ENCODE measurements at places on chromosomes 6 and 20.

DNA sequence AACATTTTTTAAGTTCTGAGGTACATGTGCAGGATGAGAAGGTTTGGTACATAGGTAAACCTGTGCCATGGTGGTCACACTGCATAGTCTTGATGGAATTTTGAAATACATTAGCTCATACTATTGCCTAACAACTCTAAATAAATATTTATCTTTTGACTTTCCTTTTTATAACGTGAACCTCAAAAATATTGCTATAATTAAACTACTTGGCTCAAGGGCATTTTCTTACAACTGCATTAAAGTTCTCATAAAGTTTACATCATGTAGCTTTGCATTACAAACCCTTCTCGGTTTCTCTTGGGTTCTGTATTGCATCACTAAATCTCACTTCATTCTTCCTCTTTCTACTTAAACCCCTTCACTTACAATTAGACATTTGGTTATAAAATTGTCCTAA, 636.0 kb upstream of the PTCHD4 start:
- DNase-seq, result no peak

- no peak for DNase-seq
Measured at GRCh38 chr6:11262242-11262641, 29.8 kb upstream of the NEDD9 start.

DNA sequence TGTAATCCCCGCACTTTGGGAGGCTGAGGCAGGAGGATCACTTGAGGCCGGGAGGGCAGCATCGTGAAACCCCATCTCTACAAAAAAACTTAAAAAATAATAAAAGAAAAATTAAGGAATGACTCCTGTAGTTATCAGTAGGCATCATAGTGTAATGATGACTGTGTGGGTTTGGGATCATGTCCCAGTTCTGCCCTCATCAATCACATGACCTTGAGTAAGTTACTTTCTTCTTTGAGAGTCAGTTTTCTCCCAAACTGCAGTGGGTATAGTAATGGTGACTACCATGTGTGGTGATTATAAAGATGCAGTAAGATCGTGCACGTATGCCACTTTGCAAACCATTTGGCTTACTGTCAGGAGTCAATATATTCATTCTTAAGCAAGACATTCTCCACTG, 89.2 kb downstream of the TXNDC5 start:
- no peak for DNase-seq

DNA sequence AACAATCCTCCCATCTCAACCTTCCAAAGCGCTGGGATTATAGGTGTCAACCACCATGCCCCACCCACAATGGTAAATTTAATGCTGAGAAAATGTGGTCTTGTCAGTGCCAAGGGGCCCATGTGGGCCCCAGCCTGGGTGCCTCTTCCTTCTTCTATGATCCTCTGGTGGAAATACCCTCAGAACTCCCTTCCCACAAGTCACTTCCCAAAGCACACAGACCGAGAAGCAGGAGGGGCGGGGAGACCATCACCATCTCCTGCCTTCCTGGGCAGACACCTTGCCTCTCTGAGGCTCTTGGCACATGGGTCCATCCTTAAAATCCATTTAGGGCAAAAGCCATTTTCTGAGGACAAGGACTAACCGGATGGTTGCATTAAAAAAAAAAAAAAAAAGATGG, 59.0 kb downstream of the NOL4L start:
- DNase-seq, result no peak

DNA sequence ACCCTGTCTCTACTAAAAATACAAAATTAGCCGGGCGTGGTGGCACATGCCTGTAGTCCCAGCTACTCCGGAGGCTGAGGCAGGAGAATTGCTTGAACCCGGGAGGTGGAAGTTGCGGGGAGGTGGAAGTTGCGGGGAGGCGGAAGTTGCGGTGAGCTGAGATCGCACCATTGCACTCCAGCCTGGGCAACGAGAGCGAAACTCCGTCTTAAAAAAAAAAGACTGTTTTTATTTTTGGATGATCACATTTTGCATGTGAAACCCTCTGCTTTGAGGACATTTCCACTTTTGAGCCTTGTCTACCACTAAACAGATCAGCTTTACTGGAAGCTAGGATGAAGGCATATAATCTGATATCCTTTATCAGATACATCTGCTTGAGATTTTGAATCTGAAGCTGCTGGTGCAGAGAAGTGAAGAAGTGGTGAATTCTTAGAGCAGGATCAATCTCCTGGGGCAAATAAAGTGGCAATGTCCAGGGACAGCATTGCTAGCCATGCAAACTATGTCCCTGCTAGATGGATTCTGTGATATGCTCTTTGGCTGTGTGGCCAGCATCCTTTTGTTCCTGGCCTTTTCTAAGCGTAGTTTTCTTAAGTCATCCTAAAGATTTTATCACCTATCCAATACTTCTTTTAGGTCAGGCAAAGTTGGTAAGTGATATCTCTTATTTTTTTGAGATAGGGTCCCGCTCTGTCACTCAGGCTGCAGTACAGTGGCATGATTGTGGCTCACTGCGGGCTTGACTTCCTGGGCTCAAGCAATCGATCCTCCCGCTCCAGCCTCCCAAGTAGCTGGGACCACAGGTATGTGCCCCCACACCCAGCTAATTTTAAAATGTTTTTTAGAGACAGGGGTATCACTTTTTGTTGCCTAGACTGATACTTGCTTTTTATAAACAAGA, 23.3 kb downstream of the RBL1 start:
- no peak for DNase-seq

- DNase-seq, result peak; percentile 59
Measured at GRCh38 chr6:1287103-1287591, 24.8 kb upstream of the FOXQ1 start.

GRCh38 chr6:21678990-21679389, 85.4 kb downstream of the SOX4 start:
- DNase-seq, result peak; percentile 57

DNA sequence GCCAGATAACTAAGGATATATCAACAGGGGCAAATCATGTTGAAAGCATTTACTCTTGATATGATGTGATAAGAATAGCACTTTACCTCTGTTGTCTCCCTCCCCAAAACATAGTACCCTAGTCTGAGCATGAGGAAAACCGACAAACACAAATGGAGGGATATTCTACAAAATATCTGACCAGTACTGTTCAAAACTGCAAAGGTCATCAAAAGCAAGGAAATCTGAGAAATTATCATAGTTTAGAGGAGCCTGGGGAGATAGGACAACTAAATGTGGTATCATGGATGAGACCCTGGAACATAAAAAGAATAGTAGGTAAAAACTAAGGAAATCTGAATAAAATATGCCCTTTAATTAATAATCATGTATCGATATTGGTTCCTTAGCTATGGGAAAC, 483.3 kb upstream of the RNF217 start:
- no peak for DNase-seq

GRCh38 chr20:37989601-37990295, 43.5 kb downstream of the TTI1 start:
- peak; percentile 45 for DNase-seq

GRCh38 chr6:166570929-166571713, 15.4 kb downstream of the RAMACL start:
- DNase-seq, result no peak

DNA sequence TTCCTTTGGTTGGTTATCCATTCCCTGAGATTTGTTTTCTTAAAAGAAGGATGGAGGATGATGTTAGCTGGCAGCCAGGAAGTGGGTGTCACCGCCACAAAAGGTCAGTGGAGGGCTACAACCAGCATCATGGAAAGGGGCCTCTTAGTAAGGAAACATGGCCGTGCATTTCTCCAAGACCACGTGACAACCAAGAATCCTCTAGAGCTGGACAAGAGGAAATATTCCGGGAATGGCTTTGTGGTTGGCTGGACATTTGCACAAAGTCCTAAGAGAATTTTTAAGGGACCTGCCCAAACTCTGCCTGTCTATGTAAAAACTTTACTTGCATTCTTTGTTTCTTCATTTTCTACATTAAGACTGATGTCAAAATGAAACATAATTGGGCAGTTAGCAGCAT, 399.9 kb upstream of the MARCKS start:
- peak; percentile 60 for DNase-seq

- DNase-seq, result no peak
Measured at GRCh38 chr6:110557199-110557598, 80.8 kb upstream of the SLC22A16 start.

DNA sequence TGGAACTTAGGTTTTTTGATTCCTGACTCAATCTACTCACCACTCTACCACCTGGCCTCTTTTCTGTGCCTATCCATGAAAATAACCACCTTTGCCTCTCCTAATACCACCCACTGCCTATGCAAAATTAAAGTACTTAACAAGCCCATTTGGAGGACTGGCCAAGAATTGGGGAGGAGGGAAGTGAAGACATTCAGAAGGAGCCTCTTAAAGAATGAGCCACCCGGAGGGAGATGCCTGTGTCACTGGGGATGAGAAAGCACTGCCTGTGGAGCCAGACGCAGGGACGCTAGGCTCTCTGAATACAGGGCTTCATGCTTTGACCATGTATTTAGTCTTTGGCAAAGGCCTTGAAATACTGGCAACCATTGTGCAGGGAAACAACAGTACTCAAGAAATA, 40.0 kb upstream of the MRPS10 start:
- no peak for DNase-seq

DNA sequence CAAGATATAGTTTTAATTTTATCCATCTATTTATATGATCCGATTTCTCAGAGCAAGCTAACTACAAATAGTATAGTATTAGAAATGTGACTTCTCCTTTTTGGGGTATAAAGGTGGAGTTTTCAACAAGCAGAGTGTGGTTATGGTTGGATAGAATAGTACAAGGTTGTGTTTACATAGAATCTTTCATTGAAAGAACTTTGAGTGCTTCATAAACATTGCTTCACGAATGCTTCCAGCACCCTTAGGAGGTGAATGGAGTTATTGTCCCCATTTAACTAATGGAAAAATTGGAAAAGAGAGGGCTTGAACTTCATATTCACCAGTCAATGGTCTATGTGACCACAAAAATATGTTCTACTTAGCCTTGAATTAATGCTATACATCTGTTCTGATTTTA, 134.1 kb upstream of the CITED2 start:
- no peak for DNase-seq

DNA sequence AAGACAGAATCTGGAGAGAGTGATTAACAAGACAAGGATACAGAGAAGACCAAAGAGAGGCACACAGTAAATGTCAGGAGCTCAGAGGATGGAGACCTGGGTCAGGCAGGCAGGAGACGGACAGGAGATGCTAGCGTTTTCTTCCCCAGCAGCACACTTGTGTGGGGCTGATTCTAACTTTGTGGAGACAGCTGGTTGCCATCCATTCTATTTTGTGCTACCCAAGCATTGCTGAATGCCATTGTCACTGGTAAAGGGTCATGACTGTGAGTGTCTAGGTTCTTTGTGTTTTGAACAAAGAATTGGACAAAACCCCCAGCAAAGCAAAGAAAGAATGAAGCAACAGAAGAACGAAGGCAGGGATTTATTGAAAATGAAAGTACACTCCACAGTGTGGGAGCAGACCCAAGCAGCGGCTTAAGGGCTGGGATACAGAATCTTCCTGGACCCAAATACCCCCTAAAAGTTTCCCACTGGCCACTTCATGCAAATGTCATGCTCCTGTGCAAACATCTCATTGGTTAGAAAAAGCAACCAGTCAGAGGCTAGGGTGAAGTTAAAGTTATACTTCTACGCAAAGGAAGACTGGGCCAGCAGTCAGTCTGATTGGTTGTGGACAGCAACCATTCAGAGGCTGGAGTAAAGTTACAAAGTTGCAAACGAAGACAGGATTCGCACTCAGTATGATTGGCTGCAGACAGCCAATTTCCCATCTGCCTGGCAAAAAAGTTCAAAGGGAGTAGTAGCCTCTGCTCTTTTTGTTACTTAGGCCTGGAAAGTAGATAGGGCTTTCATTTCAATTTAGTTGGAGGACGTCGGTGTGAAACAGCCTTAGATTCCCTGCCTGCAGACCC, 17.5 kb downstream of the PTK7 start:
- no peak for DNase-seq

GRCh38 chr6:113857556-113858479, 673 bp downstream of the MARCKS start:
- DNase-seq, result peak; percentile 25

- DNase-seq, result no peak
Measured at GRCh38 chr6:69584536-69584912, 212.3 kb downstream of the LMBRD1 start.

GRCh38 chr6:96235927-96236326, 220.2 kb downstream of the FUT9 start:
- DNase-seq, result peak; percentile 73

DNA sequence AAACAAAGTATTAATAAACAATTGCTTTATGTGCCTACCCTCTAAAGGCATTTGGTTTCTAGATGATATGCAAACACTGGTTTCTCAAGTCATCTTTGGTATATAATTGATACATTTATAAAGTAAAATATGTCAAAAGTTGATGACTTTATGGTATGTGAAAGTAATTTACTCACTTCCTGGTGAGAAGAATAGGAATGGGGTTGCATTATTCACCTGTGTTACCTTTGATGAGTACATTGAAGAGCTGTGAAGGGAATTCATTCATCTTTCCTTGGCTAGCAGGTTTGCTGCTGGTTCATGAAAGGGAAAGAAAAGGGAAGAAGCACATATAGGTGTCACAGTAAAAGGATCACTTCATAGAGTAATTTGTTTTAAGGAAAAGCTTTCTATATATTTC, 20.4 kb downstream of the RNF217 start:
- DNase-seq, result no peak

DNA sequence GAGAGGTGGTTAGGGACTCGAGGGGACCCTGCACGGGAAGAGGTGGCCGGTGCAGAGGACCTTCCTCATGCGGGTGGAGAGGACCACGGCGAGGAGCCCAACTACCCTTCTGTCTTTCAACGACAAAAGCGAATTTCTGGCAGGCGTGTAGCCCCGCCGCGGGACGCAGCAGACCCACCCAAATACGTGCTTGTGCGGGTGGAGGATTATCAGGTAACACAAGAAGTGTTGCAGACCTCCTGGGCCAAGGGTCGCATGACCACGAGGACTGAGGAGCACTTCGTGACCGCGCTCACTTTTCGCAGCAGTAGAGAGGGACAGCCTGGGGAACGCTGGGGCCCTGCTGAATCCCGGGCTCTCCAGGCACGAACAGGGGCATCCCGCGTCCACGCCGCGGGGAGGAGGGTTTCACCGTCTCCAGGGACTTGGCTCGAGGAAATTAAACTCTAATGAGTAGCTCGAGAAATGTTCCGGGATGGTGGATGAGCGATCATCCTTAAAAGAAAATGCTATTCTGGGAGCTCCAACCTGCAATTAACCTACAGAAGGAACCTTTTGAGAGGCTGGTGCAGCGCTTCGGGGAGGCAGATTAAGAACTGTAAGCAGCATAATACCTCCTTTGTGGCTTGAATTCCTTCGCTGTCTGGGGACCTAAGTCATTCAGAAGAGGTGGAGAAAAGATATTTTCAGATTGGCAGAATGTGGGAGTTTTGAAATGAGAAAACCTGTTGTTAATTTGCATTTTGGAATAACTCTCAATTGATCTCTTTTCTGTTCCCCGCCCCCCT, 804 bp downstream of the C6orf141 start:
- no peak for DNase-seq

- no peak for DNase-seq
Measured at GRCh38 chr6:111382476-111383294, 100.3 kb downstream of the REV3L start.

GRCh38 chr6:15595461-15596173, 67.2 kb downstream of the DTNBP1 start:
- DNase-seq, result no peak
